ENCODE measurements at places on chromosomes 1 and 21.

DNA sequence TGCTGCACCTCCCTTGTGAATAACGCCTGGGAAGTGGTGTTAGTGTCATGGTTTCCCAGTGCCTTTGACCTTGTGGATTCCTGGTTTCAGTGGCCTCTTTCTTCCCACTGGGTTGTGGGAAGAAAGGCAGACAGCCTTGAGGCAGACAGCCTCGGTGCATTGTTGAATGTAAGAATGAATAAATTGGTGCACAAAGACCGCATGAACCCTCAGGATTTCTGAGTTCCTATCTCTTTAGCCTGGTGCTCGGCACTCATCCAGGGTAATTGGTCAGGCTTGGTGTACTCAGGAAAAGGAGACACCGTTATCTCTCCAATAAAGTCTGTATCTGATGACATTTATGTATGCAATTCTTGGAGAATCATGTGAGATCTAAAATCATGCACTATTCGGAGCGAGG lies 5.1 kb downstream of the ZNF362 start:
- DNase-seq: no peak

DNA sequence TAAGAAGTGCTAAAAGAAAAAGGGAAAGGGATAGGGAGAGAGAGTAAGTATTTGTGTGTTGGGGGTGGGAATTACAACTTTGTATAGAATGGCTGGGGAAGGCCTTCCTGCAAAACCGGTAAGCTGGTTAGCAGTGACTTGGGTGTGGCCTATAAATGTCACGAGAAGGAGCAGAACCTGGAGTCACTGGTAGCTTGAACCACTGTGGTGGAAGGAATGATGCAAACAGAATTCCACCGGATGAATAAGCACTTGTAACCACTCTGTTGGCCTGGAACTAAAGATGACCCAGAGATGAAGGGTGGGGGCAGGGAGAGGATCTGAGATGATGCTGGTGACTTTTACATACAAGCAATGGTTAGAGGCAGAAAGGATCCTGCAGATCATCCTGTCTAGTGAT lies 8.9 kb downstream of the XKR8 start:
- DNase-seq: peak; percentile 64

GRCh38 chr1:67711158-67711854 lies 26.3 kb downstream of the GADD45A start:
- DNase-seq: no peak

DNA sequence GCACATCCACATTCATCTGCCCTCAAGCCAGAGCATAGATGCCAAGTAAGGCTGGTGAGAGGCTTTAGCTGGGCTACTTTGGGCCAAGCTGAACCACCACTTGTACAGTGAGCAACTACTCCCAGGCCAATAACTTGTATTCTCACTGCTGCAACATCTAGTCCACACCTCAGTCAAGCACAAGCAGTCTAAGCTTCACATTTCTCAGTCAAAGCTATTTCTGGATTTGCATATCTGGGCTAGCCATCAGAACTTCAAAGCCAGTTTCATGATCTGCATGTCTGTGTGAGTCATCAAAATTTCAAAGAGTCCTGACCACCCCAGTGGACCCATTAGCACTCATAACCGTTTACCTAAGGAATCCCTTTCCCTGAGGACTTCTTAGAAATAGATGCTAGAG lies 77.7 kb upstream of the DIRAS3 start:
- DNase-seq: no peak

DNA sequence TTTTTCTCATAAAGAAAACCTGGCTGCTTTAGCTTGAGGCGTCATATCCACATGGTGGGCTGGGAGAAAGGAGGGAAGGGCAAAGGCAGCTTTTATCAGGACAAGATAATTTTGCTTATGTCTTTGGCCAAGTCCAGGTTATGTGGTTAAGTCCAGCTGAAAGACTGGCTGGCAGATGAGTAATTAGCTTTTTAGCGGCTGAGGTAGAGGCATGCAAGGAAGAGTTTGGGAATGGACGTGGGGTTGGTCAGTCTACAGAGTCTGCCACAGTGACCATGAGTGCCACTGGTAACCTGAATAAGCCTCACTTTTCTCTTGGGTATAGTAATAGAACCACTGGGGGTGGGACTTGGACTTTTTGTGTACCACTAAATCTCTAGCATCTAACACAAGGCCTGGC lies 39.8 kb downstream of the NEK7 start:
- DNase-seq: no peak

DNA sequence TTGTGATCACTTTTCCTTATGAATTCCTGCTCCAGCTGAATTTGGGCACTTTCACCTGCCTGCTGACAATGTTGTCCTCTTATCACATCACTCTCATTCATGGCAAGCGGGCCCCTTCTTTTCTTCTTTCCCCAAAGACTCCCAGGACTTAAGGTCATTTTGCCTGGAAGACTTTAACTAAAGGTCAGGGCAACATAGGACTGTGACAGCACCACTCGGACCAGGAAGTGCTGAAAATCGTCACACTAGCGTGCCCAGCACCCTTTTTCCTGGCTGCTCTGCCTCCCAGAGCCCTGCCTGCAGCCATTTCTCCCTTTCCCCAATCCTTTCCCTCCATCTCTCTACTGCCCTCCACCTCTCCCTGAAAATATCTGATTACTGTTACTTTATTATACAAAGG lies 35.4 kb downstream of the CD34 start:
- DNase-seq: no peak

DNA sequence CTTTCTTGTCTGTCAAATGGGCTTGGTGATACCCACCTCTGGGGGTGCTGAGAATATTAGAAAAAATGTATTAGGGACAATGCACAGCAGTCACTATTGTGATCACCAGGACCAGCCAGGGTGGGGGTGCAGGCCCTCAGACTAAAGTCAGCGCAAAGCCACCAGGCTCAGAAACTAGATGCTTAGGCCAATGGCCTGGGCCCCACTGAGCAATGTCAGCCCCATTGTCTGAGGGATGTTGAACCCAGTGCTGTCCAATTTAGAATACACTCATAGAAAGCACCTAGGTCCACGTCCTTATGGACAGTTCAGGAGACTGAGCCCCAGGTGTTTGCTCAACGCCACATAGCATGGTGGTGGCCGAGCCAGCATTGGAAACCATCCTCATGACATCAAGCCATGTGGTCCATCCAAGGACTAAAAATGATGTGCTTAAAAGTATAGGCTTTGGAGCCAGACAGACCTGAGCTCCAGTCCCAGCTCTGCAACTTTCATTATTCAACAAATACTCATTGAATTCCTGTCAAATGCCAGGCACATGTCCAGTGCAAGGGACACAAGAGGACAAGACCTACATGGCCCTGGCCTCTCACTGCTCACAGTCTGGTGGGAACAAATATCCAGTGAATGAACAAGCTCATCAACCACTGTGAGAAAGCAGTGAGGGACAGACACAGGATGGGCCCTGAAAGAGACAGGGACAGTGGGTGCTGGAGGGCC lies 273.8 kb downstream of the MATN1 start:
- DNase-seq: no peak

GRCh38 chr1:21152423-21153100 lies 24.1 kb downstream of the EIF4G3 start:
- DNase-seq: peak; percentile 46

DNA sequence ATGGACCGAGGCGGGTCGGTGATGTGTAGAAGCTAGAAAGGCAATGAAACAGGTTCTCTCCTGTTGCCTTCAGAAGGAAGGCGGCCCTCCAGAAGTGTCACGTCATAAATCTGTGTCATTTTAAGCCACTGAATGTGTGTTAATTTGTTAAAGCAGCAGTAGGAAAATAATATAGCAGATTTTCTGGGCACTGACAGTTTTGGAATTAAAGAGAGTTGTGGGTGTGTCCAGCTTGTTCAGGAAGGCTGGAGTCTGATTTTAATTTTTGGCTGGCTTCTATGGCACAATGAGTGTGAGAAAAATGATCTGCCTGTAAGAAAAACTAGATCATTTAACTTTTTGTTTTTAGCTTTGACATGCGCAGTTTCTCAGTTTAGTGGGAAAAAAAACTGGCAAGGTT lies 177.3 kb downstream of the EDEM3 start:
- DNase-seq: no peak

DNA sequence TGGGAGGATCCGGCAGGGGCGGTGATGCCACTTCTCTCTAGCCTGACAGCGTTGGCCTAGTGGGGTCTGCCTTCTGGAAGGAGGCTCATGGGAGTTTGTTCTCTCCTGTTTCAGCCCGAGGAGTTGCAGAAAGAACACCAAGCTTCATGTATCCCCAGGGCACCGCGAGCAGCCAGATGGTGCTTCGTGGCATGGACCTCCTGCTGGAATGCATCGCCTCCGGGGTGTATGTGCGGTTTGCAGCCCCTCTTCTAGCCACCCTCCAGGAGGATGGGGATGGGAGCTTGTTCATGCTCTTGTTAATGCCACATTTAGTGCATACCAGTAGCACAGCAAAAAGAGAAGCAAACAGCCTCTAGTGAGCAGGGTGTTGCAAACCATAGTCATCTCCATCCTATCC lies 74.9 kb upstream of the CNTN2 start:
- no peak for DNase-seq

- no peak for DNase-seq
Observed at GRCh38 chr21:45875881-45876280, 105.7 kb upstream of the COL6A1 start.

DNA sequence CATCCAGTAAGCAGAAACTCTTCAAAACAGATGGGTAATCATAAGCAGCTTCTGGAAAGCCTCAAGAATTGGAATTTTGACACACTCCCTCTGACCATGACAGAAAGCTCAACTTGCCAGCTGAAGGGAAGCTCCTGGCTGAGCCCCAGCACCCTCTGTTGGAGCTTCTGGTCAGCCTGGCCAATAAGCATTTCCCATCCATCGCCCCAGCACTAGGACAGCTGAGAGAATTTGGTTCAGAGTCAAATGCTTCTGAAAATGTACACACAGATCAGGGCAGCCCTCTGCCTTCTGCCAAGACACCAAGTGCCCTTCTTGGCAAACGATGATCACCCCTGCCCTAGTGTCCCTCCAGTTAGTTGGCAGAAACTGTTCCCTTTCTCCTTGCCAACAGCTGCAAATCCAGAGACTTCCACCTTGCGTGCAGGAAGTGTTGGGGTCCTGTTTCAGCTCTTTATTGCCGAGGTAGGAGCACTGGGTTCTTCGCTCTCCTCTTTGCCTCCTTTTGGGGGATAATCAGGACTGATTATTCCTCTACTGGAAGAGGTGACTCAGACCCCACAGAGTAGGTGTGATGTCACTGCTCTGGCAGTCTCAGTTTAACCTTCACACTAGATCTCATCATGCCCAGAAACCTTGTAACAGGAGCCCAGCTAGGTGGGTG lies 11.9 kb downstream of the PIGV start:
- peak; percentile 94 for DNase-seq

DNA sequence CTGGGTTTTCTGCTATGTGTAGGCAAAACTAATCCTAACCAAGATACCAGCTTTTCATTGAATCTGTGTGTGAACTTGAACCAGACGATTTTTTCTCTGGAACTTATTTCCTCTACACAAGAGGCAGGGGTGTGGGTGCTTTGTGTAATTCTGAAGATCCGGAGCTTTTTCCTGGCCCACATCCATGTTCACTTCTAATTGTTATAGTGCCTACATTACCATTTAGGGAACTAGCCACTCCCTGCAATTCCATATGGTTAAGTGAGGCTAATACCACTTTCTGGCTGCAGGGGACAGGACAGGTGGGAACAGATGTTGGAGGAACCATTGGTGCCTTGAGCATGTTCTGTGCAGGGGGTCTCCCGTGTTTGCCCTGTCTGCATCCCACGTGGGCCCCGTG lies 83.4 kb upstream of the FMN2 start:
- DNase-seq: no peak

DNA sequence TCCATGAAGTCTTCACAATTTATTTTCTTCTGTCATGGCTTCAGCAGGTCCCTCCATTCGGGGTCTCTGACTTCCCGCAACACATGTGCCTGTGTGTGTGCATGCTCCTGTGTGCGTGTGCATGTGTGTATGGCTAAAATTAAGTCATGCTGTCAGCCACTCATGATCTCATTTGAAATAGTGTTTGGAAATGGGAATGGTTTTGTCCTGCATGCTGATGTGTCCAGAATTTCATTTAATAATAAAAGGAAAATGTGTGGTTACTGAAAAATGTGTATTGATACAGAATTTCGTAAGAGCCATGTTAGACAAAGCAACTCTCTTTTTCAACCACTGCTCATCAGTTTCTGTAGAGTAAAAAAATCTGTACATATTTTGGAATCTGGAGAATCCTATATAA lies 123.8 kb upstream of the PRDX6 start:
- no peak for DNase-seq

DNA sequence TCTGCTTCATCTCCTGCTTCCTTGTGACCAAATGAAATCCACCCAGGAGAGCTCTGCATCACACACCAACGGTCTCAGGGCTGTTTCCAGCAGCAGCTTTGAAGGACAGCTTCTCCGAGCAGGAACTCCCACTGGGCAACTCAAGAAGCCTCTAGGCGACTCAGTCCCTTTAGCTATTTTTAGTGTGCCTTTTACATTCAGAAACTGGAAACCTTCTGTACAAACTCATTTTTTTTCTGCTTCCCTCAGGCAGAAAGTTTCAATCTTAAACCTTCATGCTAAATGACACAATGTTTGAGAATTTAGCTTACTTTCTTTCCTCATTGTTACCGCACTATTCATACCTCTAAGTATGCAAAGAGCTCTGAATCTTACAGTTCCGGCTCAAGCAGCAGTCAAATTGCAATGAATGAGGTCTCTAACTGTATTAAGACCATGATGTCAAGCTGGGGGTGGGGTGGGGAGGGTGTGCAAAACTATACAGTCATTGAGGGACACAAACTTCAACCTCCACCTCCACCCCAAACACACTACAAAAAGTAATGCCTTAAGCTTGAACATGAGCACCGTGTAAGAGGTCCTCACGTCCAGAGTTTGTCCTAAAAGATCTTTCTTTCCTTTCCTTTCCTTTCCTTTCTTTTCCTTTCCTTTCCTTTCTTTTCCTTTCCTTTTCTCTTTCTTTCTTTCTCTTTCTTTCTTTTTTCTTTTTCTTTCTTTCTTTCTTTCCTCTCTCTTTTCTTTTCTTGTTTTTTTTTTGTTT lies 16.4 kb upstream of the TARBP1 start:
- peak; percentile 85 for DNase-seq

DNA sequence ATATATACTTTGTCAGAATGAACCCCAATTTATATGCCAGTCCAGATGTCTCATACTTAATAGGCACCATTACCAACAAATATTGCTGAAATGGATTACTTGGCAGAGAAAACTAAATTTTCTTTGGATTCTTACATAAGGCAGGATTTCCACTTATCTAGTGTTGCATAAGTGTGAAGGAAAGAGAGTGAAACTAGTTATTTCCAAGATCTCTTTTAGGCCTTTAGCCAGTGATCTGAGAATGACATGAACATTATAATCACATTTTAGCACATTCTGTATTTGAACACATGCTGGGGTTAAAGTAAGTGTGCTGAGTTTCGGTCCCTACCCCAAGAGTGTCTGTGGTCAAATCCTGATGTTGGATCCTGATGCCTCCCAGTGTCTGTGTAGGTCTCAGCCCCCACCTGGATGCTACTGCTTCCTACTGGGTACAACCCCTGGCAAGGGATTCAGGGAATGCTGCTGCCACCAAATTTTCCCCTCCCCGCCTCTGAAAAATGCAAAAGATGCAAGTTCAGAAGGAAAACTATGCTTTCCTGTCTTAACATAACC lies 11.2 kb downstream of the DDAH1 start:
- no peak for DNase-seq

All from MG63 (cell line).